Heart left ventricle (tissue), 16 donors: ENCODE measurements at places on chromosomes 6 and 20. TPM values are rescaled to one million over a fixed set of nuclear protein-coding genes. Genes with fewer than 3 reads are reported as not detected.
A peak's percentile ranks its signal among the peaks of the same experiment; 100 is the strongest.

Gene KCNQ2
- total RNA-seq, result not detected

Gene SNRPB
- total RNA-seq, result 47.5 TPM

Gene TRIM31
- not detected for total RNA-seq

Gene GPRC6A
- total RNA-seq, result not detected

Gene HCRTR2
- not detected for total RNA-seq

Gene GJA1
- 336 TPM for total RNA-seq

Gene ADNP
- 29.5 TPM for total RNA-seq

Gene FAM209B
- not detected for total RNA-seq

DNA sequence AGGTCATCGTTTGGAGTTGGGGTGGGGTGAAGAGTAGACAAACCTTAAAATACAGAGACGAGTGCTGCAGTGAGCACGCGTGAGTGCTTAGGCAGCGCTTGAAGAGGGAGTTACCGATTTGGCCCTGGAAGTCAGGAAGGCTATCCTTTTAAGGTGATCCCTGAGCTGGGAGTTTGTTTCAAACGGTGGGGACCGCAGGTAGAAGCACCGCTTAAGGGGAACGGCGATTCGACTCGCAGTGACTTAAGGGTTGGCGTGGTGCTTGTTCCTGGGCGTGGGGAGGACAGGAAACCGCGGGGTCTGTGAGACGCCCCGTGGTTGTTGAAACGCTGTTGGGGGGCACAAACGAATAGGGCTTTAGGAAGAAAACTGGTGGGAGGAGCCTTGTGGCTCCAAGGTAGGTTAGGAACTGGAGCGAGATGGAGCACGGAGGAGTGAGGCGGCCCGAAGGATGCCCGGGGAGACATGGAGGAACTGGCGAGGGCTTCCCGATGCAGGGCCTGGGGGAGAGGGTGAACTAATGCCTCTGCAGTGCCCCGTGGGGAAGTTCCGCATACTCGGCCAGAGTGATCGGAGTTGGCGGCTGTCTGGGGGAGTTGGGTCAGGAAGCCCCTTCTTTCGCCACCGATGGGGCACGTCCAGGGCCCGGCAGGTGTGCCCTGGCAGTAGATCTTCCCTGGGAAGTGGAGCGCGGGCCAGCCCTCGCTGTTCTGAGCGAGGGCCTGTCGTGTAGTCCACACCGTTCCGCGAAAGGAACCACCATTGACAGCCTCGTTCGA is 1.3 kb upstream of the CDYL start:
- no peaks in the 10 kb centered on the region for H3K27me3 ChIP-seq

- peaks cover 4% of the 10 kb centered on the region for H3K4me1 ChIP-seq
- peak; percentile 60 for DNase-seq
- no peak overlapping the region for H3K4me3 ChIP-seq
- H3K36me3 ChIP-seq, result no peaks in the 10 kb centered on the region
- H3K27ac ChIP-seq, result no peak overlapping the region
- H3K27me3 ChIP-seq, result no peaks in the 10 kb centered on the region
Measured at GRCh38 chr6:138588805-138589434, 89.6 kb upstream of the NHSL1 start.

- no peak overlapping the region for H3K27ac ChIP-seq
- no peaks in the 10 kb centered on the region for H3K36me3 ChIP-seq
- H3K4me3 ChIP-seq, result no peak overlapping the region
- H3K27me3 ChIP-seq, result no peaks in the 10 kb centered on the region
- H3K4me1 ChIP-seq, result no peaks in the 10 kb centered on the region
Measured at GRCh38 chr6:127879685-127880084, 21.2 kb downstream of the THEMIS start.

DNA sequence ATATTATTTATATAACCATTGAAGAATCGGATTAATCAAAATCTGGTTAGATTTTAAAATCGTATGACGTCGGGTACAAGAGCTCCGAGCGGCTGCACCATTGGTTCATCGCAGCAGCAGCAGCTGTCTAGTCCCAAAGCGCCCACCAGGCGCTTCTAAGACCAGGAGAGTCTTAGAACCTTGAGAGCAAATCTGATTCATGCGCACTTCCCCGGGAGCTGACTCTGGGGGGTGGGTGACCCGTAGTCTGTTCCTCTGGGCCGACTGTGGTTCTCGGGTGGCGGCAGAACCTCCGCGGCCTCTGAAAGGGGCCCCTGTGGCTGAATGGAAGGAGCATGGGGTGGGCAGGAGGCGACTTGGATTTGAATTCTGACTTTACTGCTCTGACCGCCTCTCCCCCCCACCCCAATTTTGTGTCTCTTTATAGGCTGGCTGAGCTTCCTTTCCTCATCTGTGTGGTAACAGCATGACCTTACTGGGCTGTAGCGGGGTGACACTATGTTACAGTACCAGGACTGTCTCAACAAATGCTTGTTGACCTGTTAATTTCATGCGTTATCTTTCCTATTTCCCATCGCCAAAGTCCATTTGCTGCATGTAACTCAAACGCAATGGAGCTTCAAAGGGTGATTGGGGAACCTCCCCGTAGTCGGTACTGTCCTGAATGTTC is 119.7 kb downstream of the RTN4IP1 start:
- H3K4me1 ChIP-seq, result peaks cover 3% of the 10 kb centered on the region
- DNase-seq, result no peak

DNA sequence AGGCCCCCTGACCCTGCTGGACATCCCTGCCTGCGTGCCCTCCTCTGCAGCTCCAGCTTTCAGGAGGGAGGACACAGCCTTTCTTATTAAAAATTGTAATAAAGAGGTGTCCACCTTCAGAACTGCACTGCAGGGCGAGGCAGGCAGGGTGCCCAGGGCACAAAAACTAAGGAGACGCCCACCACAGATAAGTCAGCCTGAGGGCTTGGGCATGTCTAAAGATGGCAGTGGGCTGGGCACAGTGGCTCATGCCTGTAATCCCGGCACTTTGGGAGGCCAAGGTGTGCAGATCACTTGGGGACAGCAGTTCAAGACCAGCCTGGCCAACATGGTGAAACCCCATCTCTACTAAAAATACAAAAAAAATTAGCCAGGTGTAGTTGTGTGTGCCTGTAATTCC is 7.0 kb upstream of the C20orf144 start:
- no peak for DNase-seq
- no peaks in the 10 kb centered on the region for H3K4me1 ChIP-seq
- no peak overlapping the region for H3K4me3 ChIP-seq

- no peaks in the 10 kb centered on the region for H3K36me3 ChIP-seq
- H3K27me3 ChIP-seq, result no peaks in the 10 kb centered on the region
- peaks cover 6% of the 10 kb centered on the region for H3K4me1 ChIP-seq
- no peak overlapping the region for H3K4me3 ChIP-seq
Measured at GRCh38 chr6:139262519-139263300, 29.1 kb downstream of the TXLNB start.

DNA sequence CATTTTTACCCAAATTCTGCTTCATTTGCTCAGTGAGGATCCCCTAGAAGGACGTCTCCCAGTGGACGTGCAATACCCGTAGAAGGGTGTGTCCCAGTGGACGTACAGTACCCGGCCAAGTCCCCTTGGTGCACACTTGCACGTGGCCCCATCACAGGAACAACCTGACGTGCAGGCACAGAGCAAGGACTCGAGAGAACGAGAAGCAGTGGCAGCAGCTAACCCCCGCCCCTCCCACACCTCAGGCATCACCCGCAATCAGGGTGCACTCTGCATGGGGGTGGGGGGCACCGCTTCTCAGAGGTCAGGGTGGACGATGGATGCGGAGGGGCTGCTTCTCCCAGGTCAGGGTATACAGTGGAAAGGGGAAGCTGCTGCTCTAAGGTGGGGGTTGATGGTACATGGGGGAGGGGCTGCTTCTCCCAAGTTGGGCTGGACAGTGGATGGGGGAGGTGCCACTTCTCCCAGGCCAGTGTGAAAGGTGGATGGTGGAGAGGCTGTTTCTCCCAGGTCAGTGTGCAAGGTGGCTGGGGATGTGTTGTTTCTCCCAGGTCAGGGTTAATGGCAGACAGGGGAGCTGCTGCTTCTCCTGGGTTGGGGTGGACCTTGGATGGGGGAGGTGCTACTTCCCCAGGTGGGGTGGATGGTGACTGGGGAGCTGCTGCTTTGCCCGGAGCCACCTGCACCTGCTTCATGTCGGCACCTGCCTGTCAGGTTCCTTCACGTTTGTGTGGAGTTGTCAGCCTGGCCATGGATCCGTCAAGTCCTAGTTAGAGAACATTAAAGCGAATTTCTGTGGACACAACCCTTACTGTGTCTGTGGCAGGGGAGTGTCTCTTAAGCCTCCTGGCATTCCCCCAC is 1.0 kb upstream of the THBS2 start:
- H3K27me3 ChIP-seq, result peaks cover 43% of the 10 kb centered on the region
- no peaks in the 10 kb centered on the region for H3K36me3 ChIP-seq
- H3K4me3 ChIP-seq, result peak overlapping the region; percentile 46
- peaks cover 4% of the 10 kb centered on the region for H3K4me1 ChIP-seq
- no peak for DNase-seq

- H3K4me1 ChIP-seq, result no peaks in the 10 kb centered on the region
- no peaks in the 10 kb centered on the region for H3K27me3 ChIP-seq
- DNase-seq, result no peak
Measured at GRCh38 chr20:23003881-23004460, 31.1 kb upstream of the SSTR4 start.

- no peaks in the 10 kb centered on the region for H3K4me1 ChIP-seq
- no peak for DNase-seq
- no peak overlapping the region for H3K27ac ChIP-seq
- no peaks in the 10 kb centered on the region for H3K27me3 ChIP-seq
- H3K36me3 ChIP-seq, result no peaks in the 10 kb centered on the region
Measured at GRCh38 chr6:162450358-162450757, 277.2 kb downstream of the PRKN start.
